Activated CD8-positive, alpha-beta memory T cell treated with anti-CD3 and anti-CD28 coated beads, Interleukin-2, amount 10 ng/mL, durations not matched to agents 7 days and 5 days (primary cell): ENCODE measurements at places on chromosomes 4 and X. TPM values are rescaled to one million over a fixed set of nuclear protein-coding genes. Genes with fewer than 3 reads are reported as not detected.

NWD2 gene
- total RNA-seq = not detected

SRPX2 gene
- not detected for total RNA-seq

TRIM75 gene
- not detected for total RNA-seq

GRCh38 chr4:176778063-176778462, 14.7 kb downstream of the VEGFC start:
- H3K4me1 ChIP-seq = no peaks in the 10 kb centered on the region
- H3K27me3 ChIP-seq = no peaks in the 10 kb centered on the region
- H3K4me3 ChIP-seq = no peak overlapping the region

H2BW2 gene
- not detected for total RNA-seq

DNA sequence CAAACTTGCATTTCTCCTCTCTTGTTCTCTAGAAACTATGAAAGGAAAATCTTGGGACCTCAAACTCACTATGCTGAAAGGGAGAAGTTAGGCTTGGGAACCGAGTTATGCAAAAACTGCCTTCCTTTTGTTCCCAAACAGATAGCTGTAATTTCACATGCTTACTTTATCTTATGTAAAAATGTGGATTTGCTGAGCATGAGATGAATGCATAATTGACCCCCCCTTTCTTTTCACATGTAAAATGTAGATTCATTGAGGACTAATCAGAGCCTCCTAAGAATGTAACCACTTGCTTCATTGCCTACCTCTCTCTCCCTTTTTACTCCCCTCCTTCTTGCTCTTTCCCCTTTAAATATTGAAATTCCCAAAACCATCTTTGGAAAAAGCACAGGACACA, 18.0 kb downstream of the TBC1D9 start:
- no peak for DNase-seq
- peaks cover 13% of the 10 kb centered on the region for H3K27me3 ChIP-seq
- H3K4me3 ChIP-seq = no peak overlapping the region
- no peaks in the 10 kb centered on the region for H3K36me3 ChIP-seq

DNA sequence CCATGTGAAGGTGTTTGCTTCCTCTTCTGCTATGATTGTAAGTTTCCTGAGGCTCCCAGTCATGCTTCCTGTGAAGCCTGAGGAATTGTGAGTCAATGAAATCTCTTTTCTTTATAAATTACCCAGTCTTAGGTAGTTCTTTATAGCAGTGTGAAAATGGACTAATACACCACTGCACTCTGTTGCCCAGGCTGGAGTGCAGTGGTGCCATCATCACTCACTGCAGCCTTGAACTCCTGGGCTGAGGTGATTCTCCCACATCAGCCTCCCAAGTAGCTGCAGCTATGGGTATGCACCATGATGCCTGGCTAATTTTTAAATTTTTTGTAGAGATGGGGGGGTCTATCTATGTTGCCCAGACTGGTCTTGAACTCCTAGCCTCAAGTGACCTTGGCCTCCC, 15.8 kb upstream of the IGFBP7 start:
- no peak overlapping the region for H3K27ac ChIP-seq
- H3K4me1 ChIP-seq = no peaks in the 10 kb centered on the region
- H3K27me3 ChIP-seq = peaks cover 5% of the 10 kb centered on the region

- no peak for DNase-seq
- H3K4me3 ChIP-seq = no peak overlapping the region
- H3K27ac ChIP-seq = no peak overlapping the region
- peaks cover 11% of the 10 kb centered on the region for H3K36me3 ChIP-seq
These were observed 10.7 kb downstream of the ATP8A1 start for GRCh38 chr4:42646013-42646784.
